Activated naive CD8-positive, alpha-beta T cell treated with anti-CD3 and anti-CD28 coated beads, Interleukin-2, amount 50 U/mL, for 16 hours (primary cell): ENCODE measurements at places on chromosomes 4 and X.

DNA sequence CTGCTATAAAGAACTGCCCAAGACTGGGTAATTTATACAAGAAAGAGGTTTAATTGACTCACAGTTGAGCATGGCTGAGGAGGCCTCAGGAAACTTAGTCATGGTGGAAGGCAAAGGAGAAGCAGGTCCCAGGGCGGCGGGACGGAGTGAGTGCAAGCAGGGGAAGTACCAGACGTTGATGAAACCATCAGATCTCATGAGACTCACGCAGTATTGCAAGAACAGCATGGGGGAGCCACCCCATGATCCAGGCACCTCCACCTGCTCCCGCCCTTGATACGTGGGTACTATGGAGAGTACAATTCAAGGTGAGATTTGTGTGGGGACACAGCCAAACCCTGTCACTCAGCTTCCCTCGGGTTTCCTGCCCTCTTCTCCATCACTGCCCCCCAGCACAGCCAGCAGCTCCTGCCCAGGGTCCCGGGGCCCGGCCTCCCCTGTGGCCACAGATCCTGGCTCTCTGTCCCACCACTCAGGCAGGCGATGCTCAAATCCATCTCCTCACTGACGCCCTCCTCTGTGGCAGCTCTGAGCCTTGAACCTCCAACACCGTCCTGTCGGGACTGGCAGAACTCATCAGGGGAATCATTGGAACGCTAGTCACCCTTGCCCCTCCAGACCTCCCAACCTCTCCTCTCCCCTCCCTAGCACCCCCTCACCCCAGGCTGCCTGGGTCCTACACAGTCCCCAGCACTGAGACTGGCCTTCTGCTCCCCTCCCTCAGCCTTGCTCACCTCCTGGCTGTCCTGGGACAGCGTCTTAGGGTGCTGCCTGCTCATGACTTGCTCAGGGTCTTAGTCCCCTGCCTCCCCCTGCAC lies 37.6 kb downstream of the FGFRL1 start:
- no peak for DNase-seq

- no peak for DNase-seq
Measured at GRCh38 chrX:40646489-40647306, 663 bp downstream of the CXorf38 start.

DNA sequence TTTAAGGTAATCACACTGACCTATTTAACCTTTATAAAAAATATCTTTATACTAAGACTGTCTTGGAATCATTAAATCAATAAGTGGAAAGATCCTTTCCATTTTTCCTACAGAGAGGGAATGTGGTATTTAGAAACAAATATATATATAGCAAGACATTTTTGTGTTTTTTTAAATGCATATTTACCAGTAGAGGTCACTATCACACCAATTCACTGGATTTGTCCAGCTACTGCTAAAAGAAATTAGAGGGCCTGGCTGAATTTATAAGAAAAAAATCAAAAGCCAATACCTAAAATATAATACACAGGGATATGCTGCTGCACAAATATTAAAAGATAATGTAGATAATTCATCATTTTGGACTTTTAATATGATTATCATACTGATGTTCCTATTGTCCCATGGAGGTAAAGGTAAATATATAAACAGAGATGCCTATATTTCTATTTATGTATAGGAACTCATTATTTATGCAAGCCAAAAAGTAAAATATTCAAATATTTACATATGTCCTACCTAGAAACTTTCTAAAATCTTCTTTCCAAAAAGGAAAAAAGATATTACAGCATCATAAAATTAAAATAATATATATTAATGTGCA lies 69.5 kb downstream of the PDE5A start:
- no peak for DNase-seq

DNA sequence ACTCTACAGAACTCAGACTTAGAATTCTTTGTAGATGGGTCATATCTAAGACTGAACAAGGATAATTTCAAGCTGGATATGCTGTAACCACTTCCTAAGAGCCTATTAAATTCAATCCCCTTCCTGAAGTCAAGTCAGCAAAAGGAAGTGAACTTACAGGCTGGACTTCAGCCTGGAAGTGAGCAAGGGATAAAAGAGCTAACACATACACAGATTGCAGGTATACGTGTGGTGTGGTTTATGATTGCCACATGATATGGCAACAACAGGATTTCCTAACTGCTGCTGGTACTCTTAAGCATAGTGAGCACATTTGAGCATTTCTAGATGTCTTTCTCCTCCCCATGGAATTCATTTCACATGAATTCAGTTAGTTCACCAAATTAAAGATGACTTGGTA lies 38.2 kb upstream of the UXT start:
- DNase-seq = no peak

DNA sequence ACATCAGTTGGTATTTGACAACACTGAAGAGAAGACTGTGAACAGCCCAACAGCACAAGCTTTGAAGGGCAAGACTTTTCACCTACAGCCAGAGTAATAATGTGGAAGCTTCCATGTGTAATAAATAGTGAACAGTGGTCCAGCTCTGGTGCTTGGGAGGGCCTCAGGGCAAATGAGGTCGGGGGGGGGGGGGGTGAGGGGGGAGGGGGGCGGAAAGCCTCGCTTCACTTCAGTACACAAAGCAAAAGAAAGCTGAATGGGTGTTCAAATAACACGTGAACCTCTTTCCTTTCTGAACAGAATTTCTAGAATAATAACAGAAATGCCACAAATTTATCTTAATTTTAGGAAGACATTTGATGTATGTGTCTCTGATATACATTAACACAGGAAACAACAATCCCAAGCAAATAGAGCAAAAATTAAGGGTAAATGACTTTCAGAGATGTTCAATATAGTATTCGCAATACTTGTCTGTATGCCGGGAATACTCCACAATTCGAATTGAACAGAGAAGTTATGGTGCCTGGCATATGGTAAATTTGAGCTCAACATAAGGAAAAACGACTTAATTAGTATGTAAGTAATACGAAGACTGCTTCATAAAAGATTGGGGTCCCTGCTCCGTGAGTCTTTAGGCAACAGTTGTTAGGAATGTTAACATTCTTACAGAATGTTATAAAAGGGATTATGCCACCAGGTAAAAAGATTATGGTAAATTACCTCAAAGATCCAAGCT lies 92.6 kb downstream of the FRYL start:
- no peak for DNase-seq

DNA sequence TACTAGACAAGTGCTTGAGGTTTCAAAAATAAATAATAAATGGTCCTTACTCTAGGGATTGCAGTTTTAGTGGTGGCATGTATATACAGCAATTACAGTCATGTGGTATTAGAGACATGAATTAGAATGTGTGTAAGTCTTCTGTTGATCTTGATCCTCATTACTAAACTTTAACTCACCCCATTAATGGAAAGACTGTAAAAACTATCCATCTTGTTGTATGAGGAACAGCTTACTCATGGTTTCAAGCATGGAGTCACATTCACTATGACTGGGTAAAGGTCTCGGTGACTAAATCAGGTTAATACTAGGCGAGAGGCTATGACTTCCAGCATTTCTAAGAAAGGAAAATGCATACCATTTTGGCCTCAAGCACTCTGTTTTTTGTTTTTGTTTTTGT lies 107.0 kb upstream of the HPGD start:
- DNase-seq = no peak

DNA sequence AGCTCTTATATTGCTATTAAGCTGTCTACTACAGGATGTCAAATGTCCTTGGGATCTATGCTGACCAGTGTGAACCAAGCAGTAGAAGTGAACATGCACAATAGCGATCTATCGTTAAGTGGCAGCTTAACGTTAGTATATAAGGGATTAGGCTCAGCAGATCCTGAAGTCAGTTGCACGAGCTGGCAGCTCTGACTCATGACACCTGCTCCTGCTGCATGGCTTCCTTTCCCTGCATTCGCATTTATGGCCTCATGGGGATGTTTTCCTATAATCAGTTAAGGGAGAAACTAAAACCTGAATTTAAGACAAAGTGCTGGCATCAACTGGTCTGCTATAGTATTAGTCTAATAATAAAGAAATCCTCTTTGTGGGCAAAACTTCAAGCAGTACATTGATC lies 12.7 kb upstream of the MCUB start:
- no peak for DNase-seq

GRCh38 chrX:20670611-20671010 lies 403.9 kb upstream of the RPS6KA3 start:
- DNase-seq = no peak

GRCh38 chrX:3585719-3586118 lies 127.7 kb downstream of the PRKX start:
- DNase-seq = no peak

GRCh38 chrX:23844502-23845138 lies 61.6 kb downstream of the SAT1 start:
- no peak for DNase-seq

DNA sequence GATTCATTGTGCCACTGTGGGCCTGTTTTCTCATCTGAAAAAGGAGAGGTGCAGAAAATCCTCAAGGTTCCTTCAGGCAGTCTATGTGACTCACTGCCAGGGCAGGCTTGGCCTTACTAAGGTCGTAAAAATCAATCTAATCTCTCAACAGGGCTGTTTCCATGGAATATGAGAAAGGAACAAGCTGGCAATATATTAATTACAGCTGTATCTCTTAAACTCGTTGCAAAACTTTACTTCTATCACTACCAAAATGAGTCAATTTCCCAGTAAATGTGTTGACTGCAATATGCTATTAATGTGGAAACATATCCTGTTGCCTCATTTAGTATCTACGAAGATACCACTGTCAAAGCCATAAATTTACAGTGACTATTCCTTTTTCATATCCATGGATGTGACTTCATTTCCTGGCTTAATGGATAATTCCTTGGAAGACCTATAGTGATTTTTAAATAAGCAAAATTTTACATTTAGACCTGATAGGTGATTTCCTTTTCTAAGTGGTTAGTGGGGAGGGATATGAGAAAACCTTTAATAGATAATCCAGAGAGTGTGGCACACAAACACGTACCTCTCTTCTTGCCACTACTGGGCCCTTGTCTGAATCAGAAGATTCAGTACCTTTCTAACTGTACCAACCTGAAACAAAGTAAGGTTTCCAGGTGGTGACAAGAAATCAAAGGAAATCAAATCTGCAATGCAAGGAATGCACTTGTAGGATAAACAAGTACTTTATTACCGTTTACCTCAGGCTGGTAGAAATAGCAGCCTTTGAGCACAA lies 127.4 kb upstream of the FTHL17 start:
- DNase-seq = no peak

DNA sequence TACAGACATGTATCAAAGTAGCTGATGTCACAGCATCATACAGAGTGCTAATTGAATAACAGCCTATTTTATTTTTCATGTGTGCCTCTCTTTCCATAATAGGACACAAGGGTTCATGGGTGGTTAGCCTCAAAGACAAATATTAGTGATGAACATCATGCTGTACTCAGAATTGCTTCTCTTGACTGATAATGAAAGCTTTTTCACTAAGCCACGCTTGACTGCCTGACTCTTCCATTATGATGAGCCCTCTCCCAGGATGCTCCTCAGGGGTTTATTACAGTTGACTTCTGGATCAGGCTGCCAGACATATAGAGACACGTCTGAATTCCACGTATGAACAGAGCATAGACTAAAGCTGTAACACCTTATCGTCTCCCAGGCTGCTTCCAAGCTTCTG lies 2757.5 kb downstream of the PCDH7 start:
- DNase-seq = no peak

DNA sequence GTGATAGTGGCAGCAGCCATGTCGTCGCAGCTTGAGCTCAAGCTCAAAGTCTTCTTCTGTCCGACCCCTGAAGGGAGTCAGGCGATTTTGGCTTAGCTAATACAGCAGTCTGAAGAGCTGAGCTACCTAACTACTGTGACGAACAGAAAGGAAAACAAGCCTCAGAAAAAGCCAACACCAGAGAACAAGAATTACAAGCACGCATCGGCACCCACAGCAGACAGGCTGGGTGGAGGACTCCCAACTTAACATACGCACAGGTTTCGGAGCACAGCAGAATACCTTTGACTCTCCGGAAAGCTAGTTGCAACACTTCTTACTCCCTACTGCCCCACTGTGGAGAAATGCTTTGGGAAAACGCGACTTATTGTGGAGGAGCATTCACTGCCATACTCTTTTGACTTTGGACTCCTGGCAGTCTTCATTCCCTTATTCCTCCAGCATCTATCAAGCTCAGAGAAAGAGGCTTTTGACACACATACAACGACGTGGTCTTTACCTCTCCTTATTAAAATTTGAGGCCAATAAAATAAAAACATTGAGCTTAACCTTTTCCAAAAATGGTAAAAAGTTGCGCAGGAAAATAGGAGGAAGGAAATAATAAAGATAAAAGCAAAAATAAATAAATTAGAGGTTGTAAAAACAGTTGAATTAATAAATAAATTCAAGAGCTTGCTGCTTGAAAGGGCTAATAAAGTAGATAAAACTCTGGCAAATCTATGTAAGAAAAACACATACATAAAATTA lies 41.3 kb upstream of the GPC3 start:
- no peak for DNase-seq

DNA sequence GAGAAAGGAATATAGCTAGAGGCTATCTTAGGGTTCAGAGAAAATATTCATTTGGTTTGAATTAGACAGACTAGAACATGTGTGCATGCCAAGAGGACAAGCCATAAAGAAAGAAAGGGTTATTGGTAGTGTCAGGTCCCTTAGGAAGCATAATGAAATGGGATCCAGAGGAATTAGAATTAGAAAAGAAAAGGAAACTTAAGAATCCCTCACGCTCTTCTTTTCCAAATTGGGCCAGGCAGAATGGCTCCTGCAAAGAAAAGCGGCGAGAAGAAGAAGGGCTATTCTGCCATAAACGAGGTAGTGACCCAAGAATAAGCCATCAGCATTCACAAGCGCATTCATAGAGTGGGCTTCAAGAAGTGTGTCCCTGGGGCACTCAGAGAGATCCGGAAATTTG lies 4.9 kb upstream of the ABCG2 start:
- DNase-seq = no peak

GRCh38 chr4:185570727-185571126 lies 35.4 kb upstream of the PDLIM3 start:
- DNase-seq = no peak

GRCh38 chr4:117796677-117797076 lies 237.6 kb upstream of the NDST3 start:
- DNase-seq = no peak

DNA sequence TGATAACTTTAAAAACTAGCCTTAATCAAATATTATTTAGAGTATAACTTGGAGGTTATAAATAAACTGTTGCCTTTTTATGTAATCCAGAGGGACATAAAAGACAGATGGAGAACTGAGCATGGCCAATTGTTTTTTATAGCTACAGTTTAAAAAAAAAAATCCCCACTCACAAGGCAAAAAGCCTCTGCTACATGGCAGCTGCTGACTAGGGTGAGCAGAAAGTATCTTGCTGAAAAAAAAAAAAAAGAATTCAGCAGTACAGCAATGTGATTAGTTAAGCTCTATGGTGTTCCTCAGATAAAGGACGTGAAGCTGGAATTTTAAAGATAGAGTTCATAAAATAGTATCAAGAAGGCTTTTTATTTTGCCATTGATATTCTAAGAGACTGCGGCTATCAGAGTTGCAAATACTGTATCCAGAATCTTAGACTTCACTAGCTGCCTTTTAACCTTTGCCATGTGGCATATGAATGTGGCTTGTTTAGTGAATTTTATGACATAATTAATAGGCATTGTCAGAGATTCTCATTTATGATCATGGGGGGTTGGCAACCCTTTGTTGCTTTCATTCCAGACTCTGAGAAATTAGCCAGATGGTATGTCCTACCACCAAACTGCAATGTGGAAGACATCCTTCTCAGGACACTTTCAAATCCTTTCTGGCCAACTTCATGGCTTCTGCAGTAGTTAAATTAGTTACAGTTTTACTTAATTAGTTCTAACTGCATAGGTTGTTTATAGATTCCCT lies 498.0 kb downstream of the STPG2 start:
- no peak for DNase-seq
